HCEC 1CT (cell line): ENCODE measurements at places on chromosomes 2 and 18.

DNA sequence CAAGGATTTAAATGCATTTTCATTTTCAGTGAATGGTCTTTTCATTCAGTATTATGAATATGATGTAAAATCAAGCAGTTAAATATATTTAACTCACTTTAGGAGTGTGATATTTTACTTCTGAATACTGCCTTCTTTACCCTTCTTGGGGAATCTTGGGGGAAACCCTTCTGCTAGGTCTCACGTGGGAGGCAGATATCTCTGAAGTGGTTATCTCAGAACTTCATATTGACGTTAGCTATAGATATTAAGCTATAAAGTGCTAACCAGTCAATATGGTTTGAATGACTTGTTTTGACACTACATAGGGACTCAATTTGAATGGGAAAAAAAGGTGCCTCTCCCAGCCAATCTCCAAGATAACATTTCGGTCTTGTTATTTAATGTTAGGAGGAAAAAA, 9.8 kb downstream of the REL start:
- DNase-seq = no peak

GRCh38 chr2:88751768-88752167, 60.3 kb downstream of the RPIA start:
- no peak for DNase-seq

GRCh38 chr18:52979892-52980291, 639.9 kb downstream of the DCC start:
- DNase-seq = no peak

DNA sequence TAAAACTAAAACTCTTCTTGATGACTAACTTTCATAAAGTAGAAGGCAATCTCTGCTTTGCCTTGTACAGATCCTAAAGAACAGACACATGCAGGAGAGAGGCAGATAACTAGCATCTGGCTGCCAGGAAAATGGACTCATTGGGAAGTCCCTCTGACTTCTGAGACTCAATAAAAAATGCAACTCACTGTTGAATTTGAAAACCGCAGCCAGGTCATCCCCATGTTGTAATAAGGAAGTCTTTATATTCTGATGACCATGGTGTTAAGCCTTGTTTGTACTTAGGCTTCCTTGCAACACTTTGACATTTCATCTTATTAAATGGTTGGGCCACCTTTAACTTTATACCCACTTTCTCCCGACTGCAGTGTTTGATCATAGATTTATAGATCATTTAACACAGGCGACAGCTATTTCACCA, 375.1 kb upstream of the KCNH7 start:
- peak; percentile 78 for DNase-seq

DNA sequence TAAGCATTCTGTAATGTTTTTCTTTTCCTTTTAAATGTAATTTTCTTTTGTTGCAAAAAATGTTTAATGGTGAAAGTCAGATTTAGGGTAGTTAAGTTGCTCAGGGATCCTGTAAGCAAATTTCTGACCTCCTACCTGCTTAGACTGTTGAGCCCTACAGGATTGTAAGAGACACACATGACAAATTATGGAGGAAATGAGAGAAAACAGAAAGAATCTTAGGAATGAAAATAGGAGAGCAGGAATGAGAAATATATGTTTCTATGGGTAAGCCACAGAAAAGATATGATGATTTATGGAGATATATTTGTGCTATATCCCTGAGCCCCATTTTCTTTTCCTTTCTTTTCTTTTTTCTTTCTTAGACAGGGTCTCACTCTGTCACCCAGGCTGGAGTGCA, 28.3 kb downstream of the CYBRD1 start:
- peak; percentile 48 for DNase-seq
